Mammary epithelial cell (primary cell): ENCODE measurements at places on chromosomes 1 and 21. TPM values are rescaled to one million over a fixed set of nuclear protein-coding genes. Genes with fewer than 3 reads are reported as not detected.

FCRL4 gene
- total RNA-seq: not detected in 2 replicates

DNA sequence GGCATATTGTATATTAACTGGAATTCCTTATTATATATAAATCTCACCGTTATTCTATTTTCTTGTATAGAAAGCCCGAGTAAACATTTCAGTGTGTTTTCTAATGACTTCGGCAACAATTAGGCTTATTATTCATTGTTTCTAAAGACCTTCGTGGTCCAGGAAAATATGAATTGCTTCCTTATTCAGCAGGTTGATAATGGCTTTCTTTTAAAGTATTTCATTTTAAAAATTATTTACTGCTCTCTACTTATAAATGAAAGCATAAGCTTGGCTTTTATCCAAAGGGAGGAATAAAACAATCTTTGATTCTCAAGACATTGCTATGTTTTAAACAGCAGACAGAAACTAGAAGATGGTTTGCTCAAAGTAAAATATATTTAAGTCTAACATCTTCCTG, 198.4 kb upstream of the RGS18 start:
- DNase-seq: no peak

DNA sequence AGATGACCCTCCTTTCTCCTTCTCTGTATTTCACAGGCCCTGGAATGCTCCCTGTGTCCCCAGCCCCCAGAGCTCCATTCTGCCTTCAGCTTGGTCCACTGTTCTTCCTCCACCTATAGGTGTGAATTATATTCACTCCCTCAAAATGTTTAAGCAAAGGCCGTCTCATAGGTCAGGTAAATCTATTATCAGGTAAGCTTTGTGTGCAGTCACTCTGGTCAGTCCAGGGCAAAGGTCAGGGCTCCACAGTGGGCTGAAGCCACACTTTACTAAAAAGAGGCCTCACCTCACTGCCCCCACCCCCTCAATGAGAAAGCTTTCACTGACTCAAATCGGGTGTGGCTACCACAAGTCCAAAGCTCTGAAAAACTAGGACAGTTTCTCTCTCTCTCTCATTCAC, 65.9 kb downstream of the DNTTIP2 start:
- peak; percentile 62 for DNase-seq

DNA sequence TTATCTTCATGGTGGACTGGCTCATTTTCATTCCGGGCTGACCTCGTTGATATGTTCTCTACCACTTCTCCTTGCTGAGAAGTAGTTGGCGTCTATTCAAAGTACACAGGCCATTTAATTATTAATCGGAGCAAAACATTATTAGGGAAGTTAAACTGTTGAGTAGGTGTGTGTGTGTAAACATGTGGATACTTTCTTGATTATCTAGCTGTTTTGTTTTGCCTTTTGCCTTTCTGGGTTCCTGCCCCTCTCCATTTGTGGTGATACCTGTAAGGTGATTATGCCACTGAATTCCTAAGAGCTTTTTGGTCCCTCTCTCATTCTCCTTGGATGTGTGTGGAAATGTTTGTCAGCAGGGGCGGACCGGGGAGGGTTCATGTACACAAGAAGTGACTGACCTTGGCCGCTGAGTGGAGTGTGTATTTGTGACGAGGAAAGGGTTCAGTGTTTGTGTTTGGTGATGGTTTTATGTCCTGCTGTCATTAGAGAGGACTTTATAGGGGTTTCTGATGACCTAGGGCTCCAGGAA, 56.6 kb upstream of the PPP2R5A start:
- DNase-seq: no peak

DNA sequence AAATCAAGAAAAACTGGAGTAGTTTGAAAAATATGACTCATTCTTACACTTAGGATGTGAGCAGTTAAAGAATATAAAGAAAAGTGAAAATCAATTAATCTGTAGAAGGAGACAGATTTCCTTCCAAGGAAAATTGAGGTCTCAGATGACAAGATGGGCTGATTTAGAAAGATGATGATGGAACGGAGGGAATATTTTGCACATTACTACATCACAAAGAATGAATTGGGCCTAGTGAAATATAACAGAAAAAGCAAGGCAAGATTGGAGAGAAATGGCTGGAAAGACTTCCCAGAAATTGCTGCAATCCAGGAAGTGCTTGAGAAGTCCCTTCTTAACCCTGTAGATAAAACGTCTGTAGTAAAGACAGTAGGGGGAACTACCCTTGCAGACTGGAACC, 169.1 kb upstream of the SYT6 start:
- DNase-seq: no peak
